ENCODE measurements at places on chromosomes 12 and 14.

- DNase-seq, result no peak
These were observed 137.0 kb downstream of the PTPN11 start for GRCh38 chr12:112555621-112556233.

GRCh38 chr12:107544937-107545336 is 140.7 kb upstream of the PWP1 start:
- DNase-seq, result no peak

DNA sequence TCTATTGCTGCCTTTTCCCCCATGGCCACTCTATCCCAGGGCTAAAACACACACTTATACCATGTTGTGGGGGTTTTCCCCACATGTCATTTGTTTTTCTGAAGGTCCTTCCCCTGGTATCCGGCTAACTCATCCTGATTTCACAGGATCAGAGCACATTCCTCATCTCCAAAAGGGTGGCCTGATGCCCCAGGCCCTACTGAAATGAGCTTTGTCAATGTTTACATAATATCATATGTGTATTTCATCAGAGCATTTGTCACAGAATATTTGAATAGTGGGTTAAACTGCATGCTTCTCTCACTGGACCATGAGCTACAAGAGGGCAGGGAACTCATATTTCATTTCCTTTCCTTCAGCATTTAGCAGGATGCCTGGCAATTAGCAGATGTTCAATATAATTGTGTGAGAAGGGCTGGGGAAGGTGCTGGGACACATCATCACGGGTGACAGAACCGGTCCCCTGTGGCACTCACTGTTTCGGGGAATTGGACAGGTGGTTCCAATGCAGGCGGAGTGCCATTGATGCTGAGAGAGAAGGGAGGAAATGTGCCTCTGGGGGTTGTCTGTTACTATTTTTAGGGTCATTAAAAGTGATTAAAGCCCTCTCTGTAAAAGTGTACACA is 26.8 kb downstream of the EMP1 start:
- no peak for DNase-seq

DNA sequence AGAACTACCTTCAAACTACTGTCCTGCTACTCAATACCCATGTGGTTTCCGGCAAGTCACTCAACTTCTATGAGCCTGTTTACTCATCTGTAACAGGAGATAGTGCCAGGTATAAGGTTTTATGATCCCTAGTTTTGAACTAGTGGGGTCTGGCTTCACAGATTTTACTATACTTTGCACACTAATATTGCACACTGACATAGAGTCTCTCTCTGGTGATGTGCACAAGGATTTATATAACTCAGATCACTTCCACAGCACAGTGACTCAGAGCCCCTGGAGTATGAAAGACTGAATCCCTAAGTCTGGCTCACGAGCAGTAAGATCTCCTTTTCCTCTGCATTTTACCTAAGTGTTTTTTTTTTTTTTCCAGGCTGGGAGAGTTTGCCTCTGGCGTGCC is 69.7 kb upstream of the SLC38A2 start:
- DNase-seq, result no peak

DNA sequence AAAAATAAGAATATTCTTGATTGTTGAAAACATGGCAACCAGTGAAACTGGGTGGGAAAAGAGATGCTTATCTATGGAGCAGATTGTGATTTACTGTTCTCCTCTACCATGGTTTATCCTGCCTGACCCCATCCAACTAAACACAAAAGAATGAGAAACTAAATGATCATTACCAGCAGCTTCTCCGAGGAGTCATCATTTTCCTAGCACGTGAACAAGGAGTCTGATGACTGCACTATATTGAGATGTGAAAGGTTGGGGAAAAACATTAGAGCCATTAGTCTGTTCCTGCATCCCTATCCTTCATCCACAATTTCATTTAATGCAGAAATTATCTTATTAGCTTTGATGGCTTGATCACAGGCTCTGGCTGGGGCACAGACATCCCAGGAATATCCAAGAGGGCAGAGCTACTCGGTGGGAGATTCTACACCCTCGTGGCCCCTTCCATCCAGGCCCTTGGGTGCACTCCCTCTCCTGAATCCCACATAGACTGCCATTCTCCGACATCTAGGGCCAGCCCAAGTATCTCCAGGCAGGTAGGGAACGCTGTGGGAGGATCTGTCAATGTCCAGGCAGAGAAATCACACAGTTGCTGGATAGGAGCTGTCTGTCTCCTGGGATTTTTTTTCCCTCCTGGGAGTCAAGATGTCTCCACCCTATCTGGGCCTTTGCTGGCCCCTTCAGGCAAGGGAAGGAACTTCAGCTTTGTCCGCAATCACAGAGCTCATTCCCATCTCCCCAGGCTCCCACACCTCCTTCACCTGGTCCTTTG is 43.3 kb upstream of the DHRS4 start:
- DNase-seq, result peak; percentile 88

DNA sequence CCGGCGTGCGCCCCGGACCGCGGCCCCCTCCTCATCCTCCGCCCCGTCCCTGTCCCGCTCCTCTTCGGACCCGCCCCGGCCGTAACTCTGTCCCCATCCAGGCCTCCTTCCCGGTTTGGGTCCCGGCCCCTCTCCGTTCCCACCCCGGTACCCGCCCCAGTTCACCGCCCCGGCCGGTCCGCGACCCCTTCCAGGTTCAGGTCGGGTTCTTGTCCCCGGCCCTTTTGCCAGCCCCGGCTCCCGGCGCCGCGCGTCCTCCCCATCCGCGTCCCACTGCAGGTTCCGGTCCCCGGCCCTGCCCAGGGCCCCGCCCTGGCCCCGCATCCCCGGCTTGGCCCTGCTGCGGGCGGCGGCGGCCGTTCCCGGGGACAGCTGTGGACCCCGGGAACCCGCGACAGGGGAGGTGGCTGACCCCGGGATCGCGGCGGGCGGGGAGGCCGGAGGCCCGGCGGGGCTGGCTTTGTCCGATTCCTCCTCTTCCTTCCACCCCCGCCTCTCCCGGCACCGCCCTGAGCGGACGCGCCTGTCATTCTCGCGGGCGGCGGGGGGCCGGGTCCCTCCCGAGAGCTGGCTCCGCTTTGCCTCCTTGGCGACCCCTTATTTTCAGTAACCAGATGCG is 601 bp downstream of the KLC1 start:
- peak; percentile 31 for DNase-seq

- no peak for DNase-seq
These were observed 91.0 kb downstream of the FLRT2 start for GRCh38 chr14:85620947-85621346.

All from WERI-Rb-1 (cell line).